ENCODE measurements at places on chromosomes 6 and 20.

GRCh38 chr20:32487381-32487780, 97.8 kb downstream of the NOL4L start:
- H3K27me3 ChIP-seq: no peaks in the 10 kb centered on the region
- DNase-seq: no peak
- no peak overlapping the region for H3K4me3 ChIP-seq
- no peak overlapping the region for H3K27ac ChIP-seq
- no peaks in the 10 kb centered on the region for H3K36me3 ChIP-seq

DNA sequence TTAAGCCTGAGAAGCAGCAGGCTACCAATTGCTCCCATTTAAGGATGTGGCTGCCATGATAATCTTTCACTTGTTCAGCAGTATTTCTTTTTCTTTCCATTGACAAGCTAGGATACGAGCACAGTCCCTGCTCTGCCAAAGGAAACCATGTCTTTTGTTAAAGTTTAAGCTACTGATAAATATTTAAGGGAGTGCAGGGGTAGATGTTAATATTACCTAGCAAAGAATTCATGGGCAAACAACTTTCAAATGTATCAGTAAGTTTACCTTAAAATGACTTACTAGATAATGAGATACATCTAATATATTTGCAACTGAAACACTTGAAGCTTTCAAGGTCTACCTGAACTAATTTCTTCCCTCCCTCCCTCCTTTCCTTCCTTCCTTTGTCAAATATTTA, 77.3 kb downstream of the OPN5 start:
- no peak overlapping the region for H3K4me3 ChIP-seq
- no peaks in the 10 kb centered on the region for H3K27me3 ChIP-seq
- no peak overlapping the region for H3K27ac ChIP-seq
- H3K36me3 ChIP-seq: no peaks in the 10 kb centered on the region
- H3K4me1 ChIP-seq: no peaks in the 10 kb centered on the region

DNA sequence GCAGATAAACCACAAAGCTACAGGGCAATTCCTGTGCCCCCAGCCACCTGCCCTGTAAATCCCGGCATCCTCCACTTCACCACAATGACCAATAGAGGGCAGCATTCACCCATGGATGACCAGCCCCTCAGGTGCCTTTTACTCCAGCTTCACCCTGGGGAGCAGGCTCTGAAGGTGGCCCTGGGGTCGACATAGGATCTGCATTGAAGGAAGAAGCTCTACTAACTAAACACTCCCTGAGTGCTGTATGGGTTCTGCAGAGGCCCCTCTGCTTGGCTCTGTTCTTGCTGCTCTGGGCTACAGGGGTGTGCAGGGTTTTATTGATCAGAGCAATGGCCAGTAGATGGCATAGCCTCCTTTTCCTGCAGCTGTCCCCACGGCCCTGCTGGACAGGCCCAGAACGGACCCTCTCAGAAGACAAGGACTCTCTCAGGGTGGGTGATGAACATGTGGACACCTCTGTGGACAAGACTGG, 20.3 kb downstream of the CST4 start:
- no peak overlapping the region for H3K4me3 ChIP-seq
- H3K4me1 ChIP-seq: no peaks in the 10 kb centered on the region
- no peaks in the 10 kb centered on the region for H3K36me3 ChIP-seq

GRCh38 chr6:121816906-121817540, 381.6 kb downstream of the GJA1 start:
- no peak for DNase-seq
- H3K36me3 ChIP-seq: no peaks in the 10 kb centered on the region
- H3K4me1 ChIP-seq: no peaks in the 10 kb centered on the region
- no peak overlapping the region for H3K27ac ChIP-seq
- H3K27me3 ChIP-seq: no peaks in the 10 kb centered on the region
- H3K4me3 ChIP-seq: no peak overlapping the region

GRCh38 chr20:41992481-41992880, 374.3 kb upstream of the CHD6 start:
- no peak for DNase-seq
- no peak overlapping the region for H3K4me3 ChIP-seq
- H3K4me1 ChIP-seq: no peaks in the 10 kb centered on the region

GRCh38 chr20:31681128-31681727, 41.4 kb downstream of the BCL2L1 start:
- no peak overlapping the region for H3K27ac ChIP-seq
- H3K36me3 ChIP-seq: no peaks in the 10 kb centered on the region
- H3K4me3 ChIP-seq: no peak overlapping the region
- H3K27me3 ChIP-seq: no peaks in the 10 kb centered on the region

All from iPS DF 6.9 (cell line).